ENCODE measurements at places on chromosomes 5 and 9.

DNA sequence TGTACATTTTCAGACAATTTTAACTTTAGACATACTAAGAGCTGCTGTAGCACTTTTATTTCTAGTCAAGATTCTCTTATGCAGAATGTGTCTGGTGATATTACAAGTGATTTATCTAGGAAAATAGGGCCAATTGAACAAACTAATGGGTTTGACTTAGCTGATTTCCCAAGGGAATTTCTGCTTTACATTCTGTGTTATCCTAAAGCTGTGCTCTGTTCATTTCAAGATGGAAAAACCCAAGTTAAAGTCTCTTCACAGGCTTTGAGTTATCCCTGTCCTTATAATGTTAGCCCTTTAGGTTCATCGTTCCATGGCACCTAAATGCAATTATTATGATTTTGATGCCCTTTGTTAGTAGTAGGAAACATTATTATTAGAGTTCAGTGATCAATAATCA is 704.9 kb upstream of the CDH18 start:
- DNase-seq, result no peak

DNA sequence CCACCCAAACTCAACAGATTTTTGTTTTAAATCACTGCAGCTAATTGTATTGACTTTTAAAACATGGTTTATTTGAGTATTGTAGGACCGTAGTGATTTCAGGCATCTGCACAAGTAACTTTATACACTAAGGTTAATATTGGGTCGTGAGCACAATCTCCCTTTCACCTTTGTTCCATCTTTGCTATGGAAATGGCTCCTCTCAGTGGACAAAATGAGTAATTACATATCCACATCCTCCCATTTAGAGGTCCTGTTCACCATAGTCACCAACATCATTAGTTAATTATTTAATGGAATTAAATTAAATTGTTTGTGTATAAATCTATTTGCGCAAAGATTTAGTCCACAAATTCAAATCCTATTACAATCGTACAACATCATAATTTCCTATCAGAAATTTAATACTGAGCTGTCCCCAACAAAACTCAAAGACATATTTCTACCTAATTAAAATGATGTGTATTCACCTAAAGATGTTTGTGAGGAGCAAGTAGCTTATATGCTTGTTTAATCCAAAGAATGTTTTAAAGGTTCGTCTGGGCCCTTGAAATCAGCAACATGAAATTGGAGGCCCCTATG is 173.0 kb upstream of the DAPK1 start:
- no peak for DNase-seq

DNA sequence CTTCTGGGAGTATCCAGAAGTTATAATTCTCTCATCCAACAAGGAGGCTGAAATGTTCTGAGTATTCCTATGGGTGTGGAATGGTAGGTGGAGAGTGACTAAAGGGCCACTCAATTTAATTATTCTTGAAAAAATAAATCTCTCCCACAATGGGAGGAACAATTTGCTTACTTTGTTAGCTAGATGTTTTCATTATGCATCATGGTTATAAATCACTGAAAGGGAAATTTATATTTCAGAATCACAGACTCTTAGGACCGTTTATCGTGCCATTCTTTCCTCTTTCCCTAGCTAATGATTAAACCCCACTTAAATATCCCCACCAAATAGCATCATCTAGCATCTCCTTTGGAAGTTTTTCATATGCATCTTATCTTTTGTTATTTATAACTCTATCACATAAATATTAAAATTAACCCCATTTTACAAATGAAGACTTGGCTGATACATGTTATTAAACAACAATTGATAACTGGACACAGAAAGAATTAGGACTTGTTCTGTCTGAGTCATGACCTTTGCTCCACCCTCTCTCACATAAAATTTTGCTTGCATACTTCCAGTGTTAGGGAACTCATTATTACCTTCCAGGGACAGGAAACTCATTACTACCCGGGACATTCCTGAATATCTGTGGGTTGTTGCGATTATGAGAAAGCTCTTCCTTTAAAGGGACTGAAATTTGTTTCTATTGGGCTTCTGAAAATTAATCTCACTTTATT is 94.9 kb upstream of the NMUR2 start:
- no peak for DNase-seq

- no peak for DNase-seq
These were observed 24.9 kb downstream of the TRPM3 start for GRCh38 chr9:71096421-71097108.

DNA sequence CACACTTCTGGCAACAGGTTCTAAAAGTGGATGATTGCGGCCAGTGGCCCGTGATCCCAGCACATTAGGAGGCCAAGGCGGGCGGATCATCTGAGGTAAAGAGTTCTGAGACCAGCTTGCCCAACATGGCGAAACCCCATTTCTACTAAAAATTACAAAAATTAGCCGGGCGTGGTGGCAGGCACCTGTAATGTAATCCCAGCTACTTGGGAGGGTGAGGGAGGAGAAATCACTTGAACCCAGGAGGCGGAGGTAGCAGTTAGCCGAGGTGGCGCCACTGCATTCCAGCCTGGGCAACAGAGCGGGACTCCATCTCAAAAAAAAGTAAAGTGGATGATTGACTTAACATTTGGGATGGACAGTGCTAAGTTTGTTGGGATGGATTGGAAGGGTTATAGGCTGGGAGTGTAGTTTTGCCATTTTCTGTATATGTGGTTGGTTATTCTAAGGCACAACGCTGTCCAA is 3.4 kb downstream of the MATR3 start:
- no peak for DNase-seq

- DNase-seq, result no peak
These were observed 82.0 kb upstream of the FSTL4 start for GRCh38 chr5:133694181-133694831.

GRCh38 chr5:33305572-33305971 is 135.2 kb upstream of the TARS1 start:
- no peak for DNase-seq
